ENCODE measurements at places on chromosomes 6 and 20.
A peak's percentile ranks its signal among the peaks of the same experiment; 100 is the strongest.

GRCh38 chr20:36519944-36520343 is 21.4 kb upstream of the MYL9 start:
- no peak for DNase-seq

- no peak for DNase-seq
Measured at GRCh38 chr20:40930561-40930960, 98.1 kb upstream of the TOP1 start.

- DNase-seq, result no peak
Measured at GRCh38 chr20:4151991-4152695, 136.8 kb upstream of the RNF24 start.

DNA sequence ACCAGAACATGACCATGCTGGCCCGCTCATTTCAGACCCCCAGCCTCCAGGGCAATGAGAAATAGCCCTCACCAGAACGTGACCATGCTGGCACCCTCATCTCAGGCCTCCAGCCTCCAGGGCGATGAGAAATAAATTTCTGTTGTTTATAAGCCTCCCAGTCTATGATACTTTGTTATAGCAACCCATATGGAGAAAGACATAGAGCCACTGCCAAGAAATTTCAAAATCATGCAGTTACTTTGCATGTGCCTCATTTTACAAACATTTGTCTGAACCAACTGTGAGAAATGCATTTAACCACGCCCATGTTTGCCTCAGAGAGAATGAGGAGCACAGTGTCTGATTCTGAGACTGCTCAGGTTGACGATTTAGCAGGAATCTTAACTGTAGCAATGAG is 15.5 kb downstream of the CYP39A1 start:
- no peak for DNase-seq

DNA sequence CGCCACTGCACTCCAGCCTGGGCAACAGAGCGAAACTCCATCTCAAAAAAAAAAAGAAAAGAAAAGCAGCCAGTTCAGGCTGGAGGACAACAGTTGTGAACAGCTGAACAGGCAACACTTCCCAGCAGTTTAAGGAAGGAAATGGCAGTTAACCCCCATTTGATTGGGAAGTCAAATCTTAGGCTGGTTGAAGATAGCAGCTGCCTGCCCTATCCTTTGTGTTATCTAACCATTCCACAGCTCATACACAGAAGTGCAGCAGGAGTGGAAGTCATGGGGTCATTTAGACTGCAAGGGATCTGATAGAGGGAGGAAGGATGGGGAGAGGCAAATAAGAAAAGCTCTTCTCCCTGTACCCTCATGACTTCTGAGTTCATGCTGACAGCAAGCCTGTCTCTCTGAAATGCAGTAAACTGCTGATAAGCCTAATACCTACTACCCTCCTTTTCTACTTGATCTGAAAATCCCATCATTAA is 35.3 kb downstream of the KCTD20 start:
- no peak for DNase-seq

- DNase-seq, result no peak
Measured at GRCh38 chr6:125844989-125845388, 54.2 kb downstream of the NCOA7 start.

- DNase-seq, result no peak
Measured at GRCh38 chr20:5504061-5504739, 187.4 kb upstream of the PROKR2 start.

GRCh38 chr6:162699961-162700360 is 27.6 kb downstream of the PRKN start:
- no peak for DNase-seq

DNA sequence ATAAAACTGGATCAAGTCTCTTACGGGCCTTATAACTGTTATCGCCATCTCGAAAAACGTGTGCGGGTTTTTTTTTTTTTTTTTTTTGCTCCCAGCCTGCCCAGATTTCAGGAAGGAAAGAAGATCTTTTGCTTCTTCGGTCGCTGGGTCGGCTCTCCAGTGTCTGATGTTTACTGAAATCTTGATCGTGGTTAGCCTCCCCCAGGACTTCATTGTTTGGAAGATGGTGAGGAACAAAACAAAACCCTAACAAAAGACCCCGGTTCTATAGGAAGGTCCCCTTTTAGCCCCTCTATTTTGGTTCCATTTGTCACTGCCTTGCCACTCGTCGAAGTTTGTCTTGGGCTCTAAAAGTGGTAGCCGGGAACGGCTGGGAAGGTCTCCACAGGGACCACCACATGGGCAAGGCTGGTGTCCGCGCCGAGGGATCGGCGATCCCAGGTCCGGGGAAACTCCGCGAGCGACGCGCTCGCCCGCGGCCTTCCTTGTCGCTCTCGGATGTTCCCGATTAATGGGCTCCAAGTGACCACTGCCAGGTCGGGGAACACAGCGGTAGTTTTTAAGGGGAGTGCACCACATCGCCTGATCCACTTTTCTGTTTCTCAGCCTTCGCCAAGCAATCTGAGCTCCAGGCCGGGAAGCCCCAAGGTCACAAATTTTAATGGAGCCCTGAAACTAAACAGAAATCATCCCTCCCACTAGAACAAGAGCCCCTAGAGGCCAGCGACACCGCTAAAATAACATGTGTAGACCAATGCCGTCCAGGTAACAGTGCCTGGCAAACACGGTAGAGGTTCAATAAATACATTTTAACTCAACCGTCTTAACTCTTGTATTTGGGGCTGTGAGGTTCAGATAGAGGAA is 27.0 kb downstream of the TRIM27 start:
- peak; percentile 75 for DNase-seq

- no peak for DNase-seq
Measured at GRCh38 chr6:169997930-169998218, 246.5 kb downstream of the ERMARD start.

DNA sequence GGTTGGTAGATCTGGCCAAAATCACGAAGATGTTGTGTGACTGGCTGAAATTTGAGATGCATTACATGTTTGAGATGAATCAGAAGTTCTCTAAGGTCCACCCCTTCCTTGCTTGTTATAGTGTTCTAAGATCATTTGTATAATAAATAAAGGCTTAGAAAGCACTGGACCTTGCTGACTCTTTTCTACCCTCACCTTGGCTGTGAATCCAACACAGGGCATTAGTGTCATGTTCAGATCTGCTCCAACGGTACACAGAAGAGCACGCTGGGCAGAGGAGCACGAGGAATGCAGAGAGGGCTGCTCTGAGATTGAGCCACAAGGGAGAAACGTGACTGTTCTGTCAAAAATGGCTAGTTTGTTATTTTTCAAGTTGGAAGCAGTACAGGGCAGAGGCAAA is 169.5 kb upstream of the HDAC2 start:
- DNase-seq, result no peak

- DNase-seq, result no peak
Measured at GRCh38 chr6:57158658-57159057, 13.5 kb upstream of the BAG2 start.

DNA sequence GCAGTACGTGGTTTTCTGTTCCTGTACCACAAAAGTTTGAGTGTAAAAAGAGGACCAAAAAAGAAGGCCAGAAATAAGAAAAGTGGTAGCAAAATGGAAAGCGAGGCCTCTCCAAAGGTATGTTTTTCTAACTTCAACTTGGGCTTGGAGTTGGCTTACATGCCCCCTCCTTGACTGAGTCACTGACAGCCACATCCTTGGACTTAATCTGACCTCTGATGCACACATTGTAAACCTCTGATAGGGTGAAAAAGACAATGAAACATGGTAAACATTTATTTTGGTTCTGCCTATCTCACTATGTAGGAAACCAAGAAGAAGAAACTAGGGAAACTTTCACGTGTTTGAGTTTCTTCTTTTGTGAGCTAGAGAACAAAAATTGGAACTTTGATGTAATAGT is 503.2 kb upstream of the ID4 start:
- DNase-seq, result no peak

- DNase-seq, result no peak
Measured at GRCh38 chr6:24603241-24603640, 42.8 kb downstream of the KIAA0319 start.

GRCh38 chr6:53794720-53795339 is at the start of gene LRRC1:
Gene LRRC1 (plus strand): TSS chr6:53795005. CDS start chr6:53795257, 252 bp downstream.
- DNase-seq, result peak; percentile 85

DNA sequence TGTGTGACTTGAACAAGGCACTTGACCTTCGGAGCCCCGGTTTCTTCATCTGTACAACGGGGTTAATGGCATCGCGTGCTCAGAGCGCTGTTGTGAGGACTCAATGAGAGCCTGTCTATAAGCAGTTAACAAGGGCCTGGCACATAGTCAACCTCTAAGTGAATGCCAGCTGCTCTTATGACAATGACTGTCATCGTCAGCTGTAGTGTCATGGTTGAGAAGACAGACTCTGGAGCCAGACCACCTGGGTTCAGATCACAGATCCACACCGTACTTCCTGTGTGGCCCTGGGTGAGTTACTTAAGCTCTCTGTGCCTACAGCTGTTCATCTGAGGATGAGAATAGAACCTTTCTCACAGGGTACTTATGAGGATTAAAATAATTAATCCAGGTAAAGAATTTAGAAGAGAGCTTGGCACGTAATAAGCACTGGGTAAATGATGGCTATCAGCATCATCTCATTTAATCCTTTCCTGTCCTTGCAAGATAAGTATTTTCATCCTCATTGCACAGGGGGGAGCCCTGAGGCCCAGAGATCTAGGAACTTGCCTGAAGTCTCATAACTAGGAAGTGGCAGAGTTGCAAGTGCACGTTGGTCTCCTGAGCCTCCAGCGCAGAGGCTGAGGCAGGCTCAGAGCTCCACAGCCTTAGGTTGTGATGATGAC is 105.3 kb downstream of the EYA2 start:
- DNase-seq, result peak; percentile 89

GRCh38 chr6:53746442-53747103 is 48.2 kb upstream of the LRRC1 start:
- peak; percentile 82 for DNase-seq

Measured in NCI-H2171 treated with DMSO at 0.1 percent for 48 hours (cell line).